Epithelial cell of alveolus of lung (primary cell): ENCODE measurements at places on chromosomes 2 and 18. TPM values are rescaled to one million over a fixed set of nuclear protein-coding genes. Genes with fewer than 3 reads are reported as not detected.

The TSPYL6 gene
- total RNA-seq: not detected in 2 replicates

The ADAM23 gene
- total RNA-seq: 1.4 and 4.9 TPM in 2 replicates

The CYTIP gene
- total RNA-seq: not detected in 2 replicates

The SMARCAL1 gene
- total RNA-seq: 22.0 and 24.5 TPM in 2 replicates

The LYG1 gene
- not detected in 2 replicates for total RNA-seq

The SPP2 gene
- not detected in 2 replicates for total RNA-seq

The CNGA3 gene
- total RNA-seq: not detected in 2 replicates

The RNASEH1 gene
- total RNA-seq: 26.1 and 26.6 TPM in 2 replicates

The ALK gene
- total RNA-seq: not detected in 2 replicates

The LYG2 gene
- total RNA-seq: not detected in 2 replicates

The TXNDC2 gene
- total RNA-seq: 0.64 TPM in 1 of 2 replicates, not detected in the other

The PRKAG3 gene
- total RNA-seq: 0.40 TPM in 1 of 2 replicates, not detected in the other

The SCYGR4 gene
- total RNA-seq: not detected in 2 replicates
